ENCODE measurements at places on chromosomes 12 and 14.

DNA sequence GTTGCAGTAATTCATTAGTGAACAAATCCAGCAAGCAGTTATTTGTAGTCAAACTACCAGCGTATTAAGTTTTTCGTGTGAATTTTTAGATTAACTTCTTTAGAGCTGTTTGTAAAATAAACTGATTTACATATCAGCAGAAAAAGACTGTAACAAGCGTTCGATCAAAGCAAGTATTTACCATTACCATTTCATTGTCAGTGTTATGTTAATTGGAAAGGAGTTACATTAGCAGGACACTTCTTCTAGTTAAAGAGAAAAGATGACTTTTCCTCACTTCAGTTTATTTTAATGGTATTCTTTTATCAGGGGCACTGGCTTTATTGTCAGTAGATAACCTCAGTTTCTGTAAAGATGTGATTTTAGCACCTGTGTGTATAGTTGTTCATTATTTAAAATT lies 151.1 kb upstream of the AEBP2 start:
- no peak for DNase-seq

- DNase-seq = no peak
Observed at GRCh38 chr14:22607291-22607690, 9.2 kb downstream of the ABHD4 start.

- no peak for DNase-seq
Observed at GRCh38 chr12:76542908-76543307, 16.7 kb downstream of the OSBPL8 start.

DNA sequence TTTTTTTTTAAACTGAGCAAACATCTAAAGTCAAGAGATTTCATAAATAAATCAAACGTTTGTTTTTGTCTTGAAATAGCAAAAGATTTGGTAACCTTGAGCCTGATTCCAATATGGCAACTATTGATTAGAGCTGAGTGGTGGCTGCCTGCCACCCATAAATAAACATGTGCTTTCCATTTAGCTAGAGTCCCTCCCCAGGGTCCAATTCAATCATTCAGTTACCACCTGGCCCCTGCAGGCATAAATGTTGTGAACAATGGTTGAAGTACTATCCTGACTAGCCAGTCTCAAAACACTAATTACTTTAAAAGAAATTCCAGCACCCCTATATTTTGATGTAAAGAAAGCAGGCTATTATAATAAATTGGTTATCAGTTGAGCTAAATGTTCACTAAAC lies 129.7 kb upstream of the GRIP1 start:
- no peak for DNase-seq

DNA sequence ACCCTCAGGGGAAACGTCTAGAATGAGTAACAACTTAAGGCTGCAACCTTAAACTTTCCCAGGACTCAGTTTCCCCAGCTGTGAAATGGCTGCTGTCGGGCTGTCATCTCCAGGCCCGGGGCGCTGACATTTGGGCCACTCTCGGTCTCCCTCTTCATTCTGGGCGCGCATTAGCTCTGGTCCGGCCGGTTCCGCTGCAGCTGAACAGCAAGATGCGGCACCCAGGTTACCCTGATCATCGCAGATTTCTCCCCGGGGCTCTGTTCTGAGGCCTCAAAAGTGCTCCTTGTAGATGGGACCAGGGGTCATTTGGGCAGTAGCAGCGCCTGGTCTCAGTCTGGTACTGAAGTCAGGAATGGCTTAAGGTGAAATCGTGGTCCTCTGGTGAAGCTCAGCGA lies 890 bp upstream of the BCL7A start:
- no peak for DNase-seq

DNA sequence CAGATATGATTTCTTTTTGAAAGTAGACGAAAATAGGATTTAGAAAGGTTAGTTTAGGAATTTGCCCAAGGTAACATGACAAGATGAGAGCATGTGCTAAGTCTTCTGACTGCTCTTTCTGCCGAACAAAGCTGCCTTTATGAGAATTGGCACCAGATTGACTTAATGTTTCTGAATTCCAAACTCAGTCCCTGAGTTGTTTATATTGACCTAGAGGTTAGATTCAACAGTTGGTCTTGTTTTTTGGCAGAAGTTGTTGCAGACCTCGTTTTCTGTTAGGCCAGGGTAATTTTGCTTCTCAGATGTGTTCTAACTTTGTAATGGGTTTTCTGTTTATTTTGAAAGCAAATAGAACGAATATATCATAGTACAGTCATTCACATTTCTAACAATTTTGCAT lies 61.5 kb upstream of the LRTM2 start:
- DNase-seq = no peak

DNA sequence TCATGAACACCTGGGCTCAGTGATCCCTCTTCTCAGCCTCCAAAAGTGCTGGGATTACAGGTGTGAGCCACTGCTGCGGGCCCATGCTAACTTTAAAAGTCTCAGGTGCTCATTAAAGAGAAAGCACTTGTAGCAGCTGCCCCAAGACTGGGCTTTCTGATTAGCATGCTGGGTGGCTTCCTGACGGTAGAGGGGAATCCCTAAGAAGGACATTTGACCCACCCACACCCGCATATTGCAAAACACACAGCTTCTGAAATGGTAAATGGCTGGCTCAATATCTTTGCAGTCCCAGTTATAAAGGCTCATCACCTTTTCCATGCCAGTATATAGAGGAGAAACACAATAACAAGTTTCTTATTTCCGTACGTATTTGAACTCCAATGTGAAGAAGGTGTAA lies 19.3 kb upstream of the BICD1 start:
- no peak for DNase-seq

Measured in fibroblast of skin of right quadriceps (primary cell).